Activated T-cell treated with anti-CD3 and anti-CD28 coated beads, Interleukin-2, amount 50 U/mL, for 72 hours (primary cell): ENCODE measurements at places on chromosomes 2 and 18. TPM values are rescaled to one million over a fixed set of nuclear protein-coding genes. Genes with fewer than 3 reads are reported as not detected.

- peaks cover 21% of the 10 kb centered on the region for H3K36me3 ChIP-seq
- H3K27ac ChIP-seq: no peak overlapping the region
- DNase-seq: no peak
- peaks cover 11% of the 10 kb centered on the region for H3K4me1 ChIP-seq
Observed at GRCh38 chr18:36078751-36079529, 11.6 kb upstream of the RPRD1A start.

GRCh38 chr2:8722986-8723385 is 41.1 kb downstream of the ID2 start:
- no peak for DNase-seq
- no peaks in the 10 kb centered on the region for H3K36me3 ChIP-seq
- no peak overlapping the region for H3K27ac ChIP-seq
- H3K27me3 ChIP-seq: no peaks in the 10 kb centered on the region

DNA sequence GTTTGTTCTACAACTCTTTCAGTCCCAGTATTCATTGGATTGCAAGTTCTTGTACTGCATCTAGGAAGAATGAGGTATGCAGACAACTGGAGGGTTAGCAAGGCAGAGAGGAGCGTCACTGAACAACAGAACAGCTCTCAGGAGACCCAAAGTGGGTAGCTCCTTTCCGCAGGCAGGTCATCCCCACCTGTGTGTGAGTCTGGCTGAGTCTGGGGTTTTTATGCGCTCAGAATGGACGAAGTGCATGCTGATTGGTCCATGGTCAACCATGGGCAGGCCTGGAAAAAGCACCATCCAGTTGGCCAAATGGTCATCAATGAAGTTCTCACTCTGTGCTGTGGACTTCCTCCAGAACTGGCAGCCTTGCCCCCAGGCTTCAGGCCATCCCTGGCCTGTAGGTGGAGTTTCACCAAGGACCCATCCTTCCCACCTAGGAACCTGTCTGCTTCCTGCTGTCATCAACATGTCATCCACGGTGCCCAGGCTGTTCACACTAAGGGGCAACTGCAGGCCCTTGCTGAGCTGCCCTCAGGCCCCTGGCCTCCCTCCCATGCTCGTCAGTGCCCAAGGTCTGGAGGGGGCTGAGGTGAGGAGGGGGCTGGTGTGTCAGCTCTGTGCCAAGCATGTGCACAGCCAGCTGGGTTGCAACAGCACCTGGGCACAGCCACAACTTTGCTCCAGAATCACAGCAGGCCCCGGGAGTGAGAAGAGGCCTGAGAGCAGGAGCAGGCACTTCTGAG is 11.1 kb upstream of the TFCP2L1 start:
- H3K27ac ChIP-seq: no peak overlapping the region
- no peak for DNase-seq
- no peak overlapping the region for H3K4me3 ChIP-seq
- H3K36me3 ChIP-seq: no peaks in the 10 kb centered on the region
- peaks cover 8% of the 10 kb centered on the region for H3K27me3 ChIP-seq
- H3K4me1 ChIP-seq: no peaks in the 10 kb centered on the region

GRCh38 chr2:233096006-233096405 is 35.9 kb downstream of the INPP5D start:
- H3K27me3 ChIP-seq: no peaks in the 10 kb centered on the region
- peaks cover 19% of the 10 kb centered on the region for H3K36me3 ChIP-seq
- no peak overlapping the region for H3K4me3 ChIP-seq
- no peak for DNase-seq

GRCh38 chr18:77108001-77108692 is 24.4 kb downstream of the MBP start:
- H3K4me3 ChIP-seq: peak overlapping the region; percentile 85
- peak; percentile 51 for DNase-seq
- H3K27ac ChIP-seq: peak overlapping the region; percentile 83
- peaks cover 36% of the 10 kb centered on the region for H3K36me3 ChIP-seq
- peaks cover 88% of the 10 kb centered on the region for H3K4me1 ChIP-seq

DNA sequence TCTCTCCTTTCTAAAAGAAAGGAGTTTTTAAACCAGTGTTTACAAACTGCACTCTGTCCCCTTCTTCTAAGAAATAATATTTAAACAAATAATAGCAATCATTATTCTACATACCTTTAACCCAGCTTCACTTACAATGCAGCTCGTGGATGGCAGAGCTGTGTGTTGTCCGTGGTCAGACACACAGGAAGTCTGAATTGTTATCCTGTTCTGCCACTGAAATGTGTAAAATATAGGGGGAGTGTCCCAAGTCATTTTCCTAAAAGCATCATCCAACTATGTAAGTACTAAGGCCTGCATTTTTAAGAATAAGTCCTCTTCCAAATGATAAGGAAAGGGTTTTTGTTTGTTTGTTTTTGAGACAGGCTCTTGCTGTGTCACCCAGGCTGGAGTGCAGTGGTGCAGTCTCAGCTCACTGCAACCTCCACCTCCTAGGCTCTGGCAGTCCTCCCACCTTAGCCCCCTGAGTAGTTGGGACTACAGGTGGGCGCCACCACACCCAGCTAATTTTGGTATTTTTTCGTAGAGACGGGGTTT is 2.7 kb upstream of the PPP4R1 start:
- peaks cover 42% of the 10 kb centered on the region for H3K4me1 ChIP-seq
- H3K27me3 ChIP-seq: no peaks in the 10 kb centered on the region
- no peak for DNase-seq
- peaks cover 2% of the 10 kb centered on the region for H3K36me3 ChIP-seq
- H3K4me3 ChIP-seq: no peak overlapping the region
- H3K27ac ChIP-seq: no peak overlapping the region

- no peaks in the 10 kb centered on the region for H3K36me3 ChIP-seq
- no peak for DNase-seq
- no peak overlapping the region for H3K27ac ChIP-seq
- H3K4me1 ChIP-seq: no peaks in the 10 kb centered on the region
- no peaks in the 10 kb centered on the region for H3K27me3 ChIP-seq
- no peak overlapping the region for H3K4me3 ChIP-seq
Observed at GRCh38 chr2:158693476-158693875, 101.6 kb upstream of the DAPL1 start.

GRCh38 chr18:36829362-36830157 is 633 bp downstream of the KIAA1328 start:
- H3K27ac ChIP-seq: peak overlapping the region; percentile 91
- no peak for DNase-seq
- H3K27me3 ChIP-seq: no peaks in the 10 kb centered on the region
- H3K4me3 ChIP-seq: peak overlapping the region; percentile 95

GRCh38 chr18:43588838-43589237 is 311.5 kb upstream of the SYT4 start:
- H3K4me3 ChIP-seq: no peak overlapping the region
- H3K27ac ChIP-seq: no peak overlapping the region
- no peaks in the 10 kb centered on the region for H3K27me3 ChIP-seq
- DNase-seq: no peak

DNA sequence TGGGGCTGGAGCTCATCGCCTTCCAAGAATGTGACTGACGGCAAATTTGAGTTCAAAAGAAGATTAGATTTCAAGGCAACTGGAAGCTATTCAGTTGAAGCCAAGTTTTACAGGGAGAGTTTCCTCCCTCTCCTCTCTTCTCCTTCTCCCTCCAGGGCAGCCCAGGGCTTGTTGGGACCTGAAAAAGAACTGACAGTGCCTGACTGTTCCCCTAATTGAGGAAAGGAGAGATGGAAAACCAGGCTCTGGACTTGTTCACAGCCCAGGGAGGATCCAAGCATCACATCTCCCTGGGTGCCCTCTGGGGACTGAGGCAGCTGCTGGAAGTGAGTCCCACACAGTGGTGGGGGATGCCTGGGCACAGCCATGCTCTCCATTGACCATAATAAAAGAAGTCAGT is 88.1 kb downstream of the THNSL2 start:
- no peaks in the 10 kb centered on the region for H3K36me3 ChIP-seq
- DNase-seq: no peak
- H3K27ac ChIP-seq: no peak overlapping the region

DNA sequence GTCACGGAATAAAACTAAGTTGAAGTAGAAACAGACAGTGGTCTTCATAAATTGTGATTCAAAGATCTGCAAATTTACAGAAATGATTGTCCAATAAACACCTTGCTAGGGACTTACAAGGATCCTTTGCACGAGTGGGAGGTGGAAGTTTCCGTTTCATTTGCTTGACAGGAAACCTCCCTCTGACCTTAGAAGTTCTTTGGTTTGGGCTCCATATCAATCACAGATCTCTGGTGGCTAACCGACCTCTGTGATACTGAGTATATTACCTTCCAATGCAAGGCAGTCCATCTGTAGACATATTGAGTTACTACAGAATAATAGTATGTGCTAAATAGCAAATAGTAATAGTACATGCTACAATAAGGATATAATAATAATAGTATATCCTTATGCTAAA is 33.7 kb upstream of the RNF152 start:
- H3K4me1 ChIP-seq: peaks cover 33% of the 10 kb centered on the region
- H3K36me3 ChIP-seq: peaks cover 7% of the 10 kb centered on the region
- peaks cover 18% of the 10 kb centered on the region for H3K27me3 ChIP-seq
- peak; percentile 53 for DNase-seq

DNA sequence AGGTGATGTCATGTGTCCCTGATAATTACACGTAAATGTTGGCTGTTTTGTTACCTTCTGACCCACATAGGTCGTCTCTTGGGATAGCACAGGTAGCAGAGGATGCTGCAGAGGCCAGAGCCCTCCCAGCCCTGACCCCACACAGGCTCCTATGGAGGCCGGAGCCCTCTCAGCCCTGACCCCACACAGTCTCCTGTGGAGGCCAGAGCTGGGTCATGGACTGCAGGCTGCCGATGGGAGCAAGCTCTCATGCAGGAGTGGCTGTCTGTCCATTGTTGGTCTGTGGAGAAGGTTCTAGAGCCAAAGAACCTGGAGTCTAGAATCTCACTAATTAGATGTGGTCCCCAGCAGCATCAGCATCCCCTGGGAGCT is 155.5 kb downstream of the LDLRAD4 start:
- H3K27ac ChIP-seq: no peak overlapping the region
- no peak for DNase-seq
- H3K27me3 ChIP-seq: no peaks in the 10 kb centered on the region
- H3K4me3 ChIP-seq: no peak overlapping the region
- H3K36me3 ChIP-seq: no peaks in the 10 kb centered on the region

GRCh38 chr2:31221544-31221943 is 4.2 kb upstream of the CAPN14 start:
- no peak overlapping the region for H3K4me3 ChIP-seq
- H3K36me3 ChIP-seq: no peaks in the 10 kb centered on the region
- H3K4me1 ChIP-seq: peaks cover 29% of the 10 kb centered on the region
- no peak for DNase-seq

GRCh38 chr18:809985-810642 is 1.9 kb downstream of the YES1 start:
- peaks cover 8% of the 10 kb centered on the region for H3K36me3 ChIP-seq
- peak overlapping the region; percentile 93 for H3K4me3 ChIP-seq
- peak overlapping the region; percentile 93 for H3K27ac ChIP-seq
- no peaks in the 10 kb centered on the region for H3K27me3 ChIP-seq

DNA sequence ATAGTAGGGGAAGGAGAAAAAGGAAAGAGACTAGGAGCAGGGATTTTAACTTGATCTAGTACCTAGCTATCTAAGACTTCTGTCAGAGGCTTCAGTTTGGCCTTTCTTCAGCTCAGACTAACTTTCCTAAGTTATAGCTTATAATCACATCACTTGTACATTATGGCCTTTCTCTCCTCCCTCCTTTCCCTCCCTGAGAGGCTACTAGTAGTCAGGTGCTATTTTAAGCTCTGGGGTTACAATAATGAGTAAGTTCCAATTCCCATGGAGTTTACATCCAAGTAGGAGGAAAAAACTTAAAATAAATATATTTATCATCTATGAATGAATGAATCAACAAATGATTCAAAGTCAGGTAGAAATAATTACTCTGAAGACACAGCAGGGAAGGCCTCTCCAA is 90.8 kb upstream of the CDKL4 start:
- no peak overlapping the region for H3K27ac ChIP-seq
- no peak for DNase-seq
- no peak overlapping the region for H3K4me3 ChIP-seq
- H3K36me3 ChIP-seq: peaks cover 5% of the 10 kb centered on the region
- no peaks in the 10 kb centered on the region for H3K4me1 ChIP-seq
- H3K27me3 ChIP-seq: no peaks in the 10 kb centered on the region

Gene EHD3
- 0.95 TPM for total RNA-seq

Gene AQP4
- total RNA-seq: not detected

Gene TRABD2A
- total RNA-seq: 39.4 TPM
